Nucleus accumbens (tissue), 56 donors: ENCODE measurements at places on chromosomes 5 and 9.

DNA sequence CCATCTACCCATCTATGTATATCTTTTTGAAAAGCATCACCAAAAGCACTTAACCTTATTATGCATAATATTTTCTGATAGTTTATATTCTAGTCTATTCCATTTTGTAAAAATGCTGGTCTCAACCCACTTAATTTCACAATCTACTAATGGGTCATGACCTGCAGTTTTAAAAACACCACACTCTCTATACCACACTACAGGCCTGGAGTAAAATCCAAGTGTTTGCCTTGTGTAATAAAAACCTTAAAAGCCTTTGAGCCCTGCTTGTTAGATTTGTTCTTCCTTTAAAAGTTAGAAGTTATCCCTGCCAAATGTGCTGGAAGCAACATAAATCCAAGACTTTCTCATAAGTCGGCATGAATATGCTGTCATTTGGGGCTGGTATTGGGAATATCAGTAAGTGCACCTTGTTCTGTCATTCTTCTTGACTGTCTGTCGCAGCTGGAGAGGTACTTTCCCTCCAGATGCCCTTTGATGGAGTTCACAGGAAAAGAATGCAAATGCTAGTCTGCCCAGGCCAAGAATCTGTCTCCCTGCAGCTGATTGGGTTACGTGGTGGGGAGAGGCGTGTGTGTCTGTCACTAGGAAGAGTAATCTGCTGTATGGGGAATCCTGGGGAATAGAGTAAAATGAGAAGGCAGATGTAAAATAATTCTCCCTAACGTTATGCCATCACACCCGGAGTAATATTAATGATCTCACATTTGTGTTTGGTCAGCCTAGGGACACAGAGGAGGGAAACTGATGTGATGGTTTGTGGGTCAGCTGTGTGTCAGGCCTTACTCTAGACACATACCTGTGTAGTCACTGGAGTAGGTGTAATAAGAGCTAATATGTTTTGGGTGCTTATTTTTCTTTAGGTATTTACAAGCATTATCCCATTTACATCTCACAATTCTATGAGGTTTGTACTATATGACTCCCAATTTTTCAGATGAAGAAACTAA, 79.4 kb downstream of the ZNF366 start:
- DNase-seq, result no peak

DNA sequence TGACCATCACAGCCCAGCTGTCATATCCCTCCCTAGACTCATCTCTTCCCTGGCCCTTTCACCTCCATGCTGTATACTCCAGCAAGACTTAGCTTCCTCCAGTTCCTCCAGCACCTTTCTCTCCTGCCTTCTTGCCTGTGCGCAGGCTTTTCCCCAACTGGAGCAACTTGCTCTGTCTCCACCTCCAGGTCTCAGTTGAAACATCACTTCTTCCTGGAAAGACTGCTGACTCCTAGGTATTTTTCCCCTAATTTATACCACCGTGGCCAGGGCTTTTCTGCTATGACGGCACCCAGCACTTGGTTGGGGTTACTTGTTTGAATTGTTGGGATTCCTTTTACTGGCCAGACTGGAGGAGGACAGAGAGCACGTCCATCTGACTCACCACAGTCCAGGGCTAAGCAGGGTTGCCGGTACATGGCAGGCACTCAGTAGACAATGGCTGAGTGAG, 67.5 kb downstream of the KCNIP1 start:
- no peak for DNase-seq

DNA sequence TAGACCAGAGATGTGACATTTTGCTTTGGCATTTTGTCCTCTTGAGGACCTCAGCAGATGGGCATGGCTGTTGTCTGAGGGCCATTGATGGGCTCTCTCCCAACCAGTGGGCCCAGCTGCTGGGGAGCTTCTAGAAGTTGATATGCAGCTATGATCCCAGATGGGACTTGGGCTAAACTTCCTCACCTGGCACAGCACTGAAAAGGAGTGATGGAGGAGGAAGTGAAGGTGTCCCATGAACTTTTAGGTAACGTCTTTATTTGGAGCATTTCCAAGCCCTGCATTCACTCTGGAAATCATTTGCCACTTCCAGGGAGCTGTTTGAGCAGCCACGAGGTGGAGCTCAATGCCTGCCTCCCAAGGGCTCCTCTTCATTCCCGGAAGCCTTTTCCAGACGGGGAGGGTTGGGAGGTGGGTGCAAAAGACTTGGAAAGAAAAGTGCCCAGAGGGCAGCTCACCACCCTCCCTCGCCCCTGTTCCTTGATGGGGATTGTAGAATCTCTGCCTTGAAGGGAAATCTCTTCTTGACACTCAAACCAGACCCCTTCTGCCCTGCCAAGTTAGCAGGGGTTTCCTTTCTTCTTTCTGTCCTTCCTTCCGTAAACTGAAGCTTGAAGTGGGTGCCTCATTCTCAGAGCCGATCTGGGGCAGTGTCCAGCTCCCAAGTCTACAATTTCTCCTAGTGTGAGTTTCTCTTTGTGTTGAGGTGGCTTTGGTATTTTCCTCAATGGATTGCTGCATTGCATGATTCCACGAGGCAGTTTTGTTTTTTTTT, 18.1 kb upstream of the NEUROG1 start:
- no peak for DNase-seq

GRCh38 chr5:171581781-171582180, 162.3 kb downstream of the FGF18 start:
- DNase-seq, result no peak

DNA sequence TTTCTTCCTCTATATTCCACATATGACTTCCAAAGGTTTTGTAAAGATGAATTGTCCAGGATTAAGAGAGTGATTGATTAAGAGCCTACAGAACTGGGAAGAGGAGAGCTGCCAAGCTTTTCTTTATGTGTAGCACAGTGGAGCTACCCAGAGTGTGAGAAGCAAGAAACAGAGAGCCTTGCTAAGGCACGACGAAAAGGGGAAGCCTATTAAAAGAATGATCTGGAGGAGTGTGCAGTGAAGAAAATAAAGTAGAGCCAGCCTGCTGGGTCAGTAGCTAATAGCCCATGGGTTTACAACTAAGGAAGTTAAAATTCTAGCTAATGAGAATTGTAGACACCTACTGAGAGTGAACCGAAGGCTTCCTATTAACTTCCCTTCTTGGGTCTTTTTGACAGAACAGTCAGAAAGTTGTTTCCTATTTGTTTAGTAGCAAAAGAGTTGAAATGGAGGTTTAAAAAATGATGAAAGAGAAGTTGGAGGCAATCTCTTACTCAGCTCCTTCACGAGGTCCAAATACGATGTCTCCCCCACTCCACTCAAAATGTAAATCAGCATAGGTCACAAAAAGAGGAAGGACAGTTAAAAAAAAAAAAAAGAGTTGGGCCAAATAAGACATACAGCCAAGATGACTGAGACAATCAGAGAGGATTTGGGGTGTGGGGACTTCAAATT, 957 bp upstream of the PRR16 start:
- no peak for DNase-seq
